ENCODE measurements at places on chromosomes 7 and 10. TPM values are rescaled to one million over a fixed set of nuclear protein-coding genes. Genes with fewer than 3 reads are reported as not detected.

Gene SMARCD3
- total RNA-seq: 101 TPM

Gene WNT2
- 3.1 TPM for total RNA-seq

Gene C7orf33
- not detected for total RNA-seq

Gene UCMA
- 1.6 TPM for total RNA-seq

Gene ICA1
- 8.9 TPM for total RNA-seq

Gene CAMK2G
- 16.2 TPM for total RNA-seq

Gene CPA2
- total RNA-seq: 0.52 TPM

Gene CDH23
- 3.7 TPM for total RNA-seq

Gene WASHC2C
- total RNA-seq: 16.2 TPM

Gene TRIM73
- total RNA-seq: 2.6 TPM

Gene FGFR2
- 11.5 TPM for total RNA-seq

Gene SFTPA1
- total RNA-seq: not detected

Gene PRR15
- not detected for total RNA-seq

Gene PRF1
- 2.1 TPM for total RNA-seq

Gene FOXK1
- total RNA-seq: 17.2 TPM

Gene GNAT3
- total RNA-seq: not detected

Gene MYL10
- 8.4 TPM for total RNA-seq

Gene RAB19
- 0.52 TPM for total RNA-seq

Gene ATRNL1
- 7.8 TPM for total RNA-seq

Gene CYP3A5
- total RNA-seq: 1.0 TPM

Gene SLC18A3
- not detected for total RNA-seq

Data from skeletal muscle tissue (tissue), 5 donors.